Fibroblast of skin of left quadriceps (primary cell): ENCODE measurements at places on chromosomes 3 and 15.
A peak's percentile ranks its signal among the peaks of the same experiment; 100 is the strongest.

- no peak for DNase-seq
These were observed 1398.6 kb upstream of the ALCAM start for GRCh38 chr3:103968131-103968530.

GRCh38 chr15:29693225-29693624 lies 129.0 kb downstream of the TJP1 start:
- no peak for DNase-seq

DNA sequence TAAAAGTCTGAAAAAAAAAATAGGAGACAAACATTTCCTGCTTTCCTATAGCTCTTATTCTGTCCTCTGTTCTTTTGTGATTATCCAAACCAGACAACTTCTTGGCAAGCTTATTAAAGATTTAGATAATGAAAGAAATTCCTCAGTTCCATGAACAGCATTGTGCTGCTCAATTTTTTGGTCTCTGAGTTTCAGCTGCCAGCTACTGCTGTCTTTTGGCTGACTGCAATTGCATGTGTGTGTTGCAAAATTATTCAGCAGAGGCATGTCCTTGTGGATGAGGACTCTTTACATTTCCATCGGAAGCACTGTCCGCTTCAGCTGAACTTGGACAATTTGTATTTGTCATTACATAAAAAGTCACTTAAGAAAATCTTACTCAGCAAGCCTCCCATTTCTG lies 397.3 kb upstream of the RASGRP1 start:
- DNase-seq = no peak

GRCh38 chr15:48765022-48765421 lies 45.8 kb downstream of the CEP152 start:
- no peak for DNase-seq

- no peak for DNase-seq
These were observed 325.5 kb downstream of the RYR3 start for GRCh38 chr15:33636234-33636633.

DNA sequence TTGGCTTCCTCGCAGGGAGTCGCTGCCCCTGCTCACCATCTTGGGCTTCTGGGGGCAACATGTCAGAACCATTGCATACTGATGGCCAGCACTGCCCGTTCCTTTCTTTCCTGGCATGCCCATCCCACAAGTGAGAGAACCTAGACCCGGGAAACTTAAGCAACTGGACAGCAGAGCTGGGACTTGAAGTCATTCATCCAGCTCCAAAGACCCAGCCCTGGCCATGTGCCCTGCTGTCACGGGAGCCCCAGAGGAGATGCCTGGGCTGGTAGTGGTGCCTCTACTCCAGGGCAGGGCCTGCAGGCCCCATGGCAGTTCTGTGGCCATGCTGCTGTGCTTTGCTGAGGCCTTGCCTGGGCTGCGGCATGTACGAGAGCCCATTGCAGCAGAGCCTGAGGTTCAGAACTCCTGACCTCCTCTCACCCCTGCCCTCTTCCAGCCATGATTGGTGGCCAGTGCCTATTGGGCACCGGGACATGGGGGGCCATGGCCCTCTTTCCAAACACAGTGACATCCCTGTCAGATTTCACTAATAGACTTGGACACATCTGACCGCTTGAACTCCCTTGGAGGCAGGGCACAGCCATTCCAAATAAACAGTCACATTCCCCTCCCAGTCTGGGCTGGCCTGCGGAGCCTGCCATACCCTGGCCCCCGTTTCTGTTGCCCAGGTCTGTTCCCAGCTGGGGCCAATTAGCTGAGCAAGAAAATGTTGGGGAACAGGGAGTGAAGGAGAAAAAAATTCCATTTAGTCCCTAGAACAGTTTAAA lies 115.9 kb downstream of the EEFSEC start:
- no peak for DNase-seq

- no peak for DNase-seq
These were observed 53.9 kb downstream of the ACAD9 start for GRCh38 chr3:128933213-128933921.

DNA sequence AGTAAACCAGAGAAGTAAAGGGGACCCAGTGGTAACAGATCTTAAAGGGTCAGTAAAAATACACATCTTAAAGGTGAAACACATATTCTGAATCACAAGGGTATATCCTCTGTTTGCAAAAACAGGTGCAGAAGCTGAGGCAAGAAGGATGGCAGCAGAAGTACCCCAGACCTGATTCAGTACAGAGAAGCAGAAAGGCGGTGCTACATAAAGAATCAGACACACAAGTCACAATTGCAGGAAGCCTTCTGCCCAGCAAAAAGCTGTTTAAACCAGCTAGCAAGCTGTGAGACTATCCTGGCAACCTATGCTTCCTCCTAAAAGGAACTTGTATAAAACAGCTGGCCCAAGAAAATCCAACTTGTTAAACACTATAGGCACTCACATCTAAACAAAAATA lies 49.4 kb downstream of the ZNF280D start:
- no peak for DNase-seq

DNA sequence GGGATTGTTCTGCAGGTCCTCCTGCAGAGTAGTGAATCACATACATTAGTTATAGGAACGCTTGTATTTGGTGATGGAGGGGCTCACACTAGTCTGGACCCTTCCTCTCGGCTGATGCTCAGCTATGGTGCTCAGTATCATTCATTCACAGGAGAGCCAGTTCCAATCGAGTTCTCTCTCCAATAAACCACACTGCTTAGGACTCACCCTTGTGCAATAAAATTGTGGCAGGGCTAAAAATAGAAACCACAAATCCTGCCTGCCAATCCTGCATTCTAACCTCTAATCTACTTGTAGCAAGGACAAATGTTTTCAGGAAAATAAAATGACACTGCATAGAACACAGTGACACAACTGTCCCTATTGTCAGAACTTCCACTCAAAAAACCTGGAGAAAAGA lies 138.4 kb upstream of the TBL1XR1 start:
- DNase-seq = no peak

- no peak for DNase-seq
These were observed 2.2 kb upstream of the ITIH1 start for GRCh38 chr3:52774901-52775864.

GRCh38 chr3:160569894-160570652 lies 4.7 kb upstream of the KPNA4 start:
- no peak for DNase-seq

GRCh38 chr15:48507416-48508065 lies 138.0 kb downstream of the FBN1 start:
- DNase-seq = peak; percentile 24

DNA sequence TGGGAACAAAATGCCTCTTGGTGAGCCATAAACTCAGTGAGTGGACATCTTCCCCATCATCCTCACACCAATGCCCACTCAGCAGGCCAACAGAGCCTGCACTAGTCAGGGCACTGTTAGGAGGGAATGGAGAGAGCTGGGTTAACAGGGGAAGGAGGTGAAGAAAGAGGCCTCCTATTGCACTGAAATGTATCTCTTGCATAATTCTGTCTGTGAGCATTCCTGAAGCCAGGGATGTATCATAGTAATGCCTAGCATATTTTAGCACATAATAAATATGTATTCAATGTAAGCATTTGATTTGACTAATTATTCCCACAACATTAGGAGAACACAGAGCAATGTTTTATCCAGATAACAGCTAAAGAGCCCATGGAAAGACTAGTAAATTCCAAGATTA lies 81.2 kb downstream of the ANO10 start:
- peak; percentile 41 for DNase-seq

DNA sequence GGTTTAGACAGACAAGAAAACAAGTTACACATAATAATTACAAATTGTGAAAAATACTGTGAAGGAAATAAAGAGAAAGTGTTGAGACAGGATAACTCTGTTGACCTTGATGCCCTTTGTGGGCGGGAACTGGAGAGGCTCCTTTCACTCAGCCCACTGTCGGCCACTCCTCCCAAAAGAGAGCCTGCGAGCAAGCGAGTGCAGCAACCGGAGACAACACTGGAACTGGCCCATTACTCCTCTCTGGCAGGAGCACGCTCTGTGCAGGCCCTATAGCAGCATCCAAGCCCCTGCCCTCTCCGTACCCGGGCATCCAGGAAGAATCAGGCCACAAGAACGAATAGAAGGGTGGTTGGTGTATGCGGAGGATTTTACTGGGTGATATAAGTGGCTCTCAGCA lies 16.2 kb upstream of the DUT start:
- DNase-seq = no peak

- DNase-seq = no peak
These were observed 147.6 kb downstream of the DNAJB8 start for GRCh38 chr3:128319107-128319506.

DNA sequence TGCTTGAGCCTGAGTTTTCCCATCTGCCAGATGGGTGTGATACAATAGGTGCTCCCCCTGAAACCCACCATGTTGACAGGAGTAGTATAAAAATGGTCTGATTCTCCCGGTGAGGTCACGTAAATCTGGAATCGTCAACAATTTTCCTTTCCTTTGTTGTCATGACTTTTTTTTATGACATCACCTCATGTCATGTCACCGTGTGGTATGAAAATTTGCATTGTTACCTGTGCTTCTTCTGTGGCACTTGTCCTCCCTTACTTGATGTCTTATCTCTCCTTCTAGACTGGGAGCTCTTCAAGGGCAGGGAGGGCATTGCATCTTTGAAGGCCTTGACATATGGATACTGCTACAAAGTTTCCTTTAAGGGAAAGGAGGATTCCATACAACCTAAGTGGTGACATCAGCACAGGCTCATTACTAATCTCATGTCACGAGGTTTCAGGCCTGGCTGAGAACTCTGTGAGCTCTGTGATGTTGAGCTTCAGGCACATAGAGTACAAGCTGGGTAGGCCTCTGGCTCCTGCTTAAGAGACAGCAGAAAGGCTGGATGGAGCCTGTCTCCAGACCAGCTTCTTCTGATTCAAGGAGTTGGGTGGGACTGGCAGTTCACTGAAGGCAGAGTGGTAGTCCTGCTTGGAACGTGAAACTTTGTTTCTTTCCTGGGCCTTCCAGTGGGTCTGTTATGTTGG lies 66.3 kb downstream of the LPP start:
- DNase-seq = no peak

GRCh38 chr15:93274257-93274656 lies 185.2 kb upstream of the RGMA start:
- DNase-seq = no peak

GRCh38 chr3:4943549-4943948 lies 35.7 kb upstream of the BHLHE40 start:
- DNase-seq = no peak

DNA sequence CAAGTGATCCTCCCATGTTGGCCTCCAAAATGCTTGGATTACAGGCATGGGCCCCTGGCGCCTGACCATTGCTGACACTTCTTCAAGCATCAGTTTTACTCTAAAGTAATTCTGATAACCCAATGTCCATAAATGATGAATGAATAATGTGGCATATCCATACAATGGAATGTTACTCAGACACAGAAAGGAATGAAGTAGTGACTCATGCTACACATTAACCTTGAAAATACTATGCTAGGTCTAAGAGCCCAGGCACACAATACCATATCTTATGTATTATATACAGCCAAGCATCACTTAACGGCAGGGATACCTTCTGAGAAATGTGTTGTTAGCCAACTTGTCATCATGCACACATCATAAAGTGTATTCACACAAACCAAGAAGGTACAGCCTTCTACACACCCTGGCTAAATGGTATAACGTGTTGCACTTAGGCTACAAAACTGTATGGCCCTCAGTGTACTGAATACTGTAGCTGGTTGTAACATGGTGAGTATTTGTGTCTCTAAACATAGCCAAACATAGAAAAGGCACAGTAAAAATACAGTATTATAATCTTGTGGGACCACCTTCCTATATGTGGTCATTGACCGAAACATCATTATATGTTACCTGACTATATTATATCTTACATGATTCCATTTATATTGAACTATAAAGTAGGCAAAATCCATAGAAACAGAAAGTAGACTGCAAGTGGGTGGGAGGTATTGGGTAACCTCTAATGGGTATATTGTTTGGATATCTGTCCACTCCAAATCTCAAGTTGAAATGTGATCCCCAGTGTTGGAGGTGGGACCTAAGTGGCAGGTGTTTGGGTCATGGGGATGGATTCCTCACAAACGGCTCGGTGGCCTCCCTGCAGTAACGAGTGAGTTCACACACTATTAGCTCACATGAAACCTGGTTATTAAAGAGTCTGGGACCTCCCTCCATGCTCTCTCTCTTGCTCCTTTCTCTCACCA lies 31.4 kb downstream of the MKRN2 start:
- peak; percentile 32 for DNase-seq

- DNase-seq = no peak
These were observed 49.9 kb downstream of the TSC22D2 start for GRCh38 chr3:150458001-150458400.

DNA sequence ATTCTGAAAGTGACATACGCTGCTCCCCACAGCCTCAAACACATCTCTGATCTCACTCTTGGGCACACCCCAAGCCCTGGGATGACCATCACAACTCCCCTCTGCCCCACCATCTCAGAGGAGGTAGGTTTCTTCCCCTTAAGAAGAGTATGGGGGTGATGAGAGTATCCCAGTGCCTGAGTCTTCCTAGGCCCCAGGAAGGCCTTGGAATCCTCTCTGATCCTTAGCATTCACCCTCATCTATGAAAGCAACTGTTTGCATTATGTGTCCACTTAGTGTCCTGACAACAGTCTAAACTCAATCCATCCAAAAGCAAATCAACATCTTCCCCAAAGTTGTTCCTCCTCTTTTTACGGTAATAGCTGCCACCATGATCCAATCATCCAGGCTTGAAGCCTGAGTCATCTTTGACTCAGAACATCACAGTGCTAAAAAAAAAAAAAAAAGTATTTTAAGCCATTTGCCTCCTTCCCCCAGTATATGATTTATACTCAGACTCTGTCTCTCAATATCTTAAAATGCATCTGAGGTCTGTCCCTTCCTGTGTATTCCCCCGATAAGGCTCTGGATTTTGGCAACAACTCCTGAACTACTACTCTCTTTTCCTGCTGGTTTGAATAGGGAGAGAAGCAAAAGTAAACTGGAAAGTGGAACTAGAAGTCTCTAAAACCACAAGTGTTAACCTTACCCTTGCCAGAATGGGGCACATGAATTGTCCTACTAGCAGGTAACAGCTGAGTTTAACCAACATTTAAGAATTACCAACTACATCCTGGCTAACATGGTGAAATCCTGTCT lies 22.5 kb downstream of the POPDC2 start:
- peak; percentile 84 for DNase-seq

DNA sequence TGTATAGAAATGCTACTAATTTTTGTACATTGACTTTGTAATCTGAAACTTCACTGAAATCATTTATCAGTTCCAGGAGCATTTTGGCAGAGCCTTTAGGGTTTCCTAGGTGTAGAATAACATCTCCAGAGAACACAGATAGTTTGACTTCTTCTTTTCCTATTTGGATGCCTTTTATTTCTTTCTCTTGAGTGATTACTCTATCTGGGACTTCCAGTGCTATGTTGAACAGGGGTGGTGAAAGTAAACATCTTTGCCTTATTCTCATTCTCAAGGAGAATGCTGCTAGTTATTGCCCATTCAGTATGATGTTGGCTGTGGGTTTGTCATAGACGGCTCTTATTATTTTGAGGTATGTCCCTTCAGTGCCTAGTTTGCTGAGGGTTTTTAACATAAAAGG lies 697.9 kb upstream of the ROBO1 start:
- no peak for DNase-seq

DNA sequence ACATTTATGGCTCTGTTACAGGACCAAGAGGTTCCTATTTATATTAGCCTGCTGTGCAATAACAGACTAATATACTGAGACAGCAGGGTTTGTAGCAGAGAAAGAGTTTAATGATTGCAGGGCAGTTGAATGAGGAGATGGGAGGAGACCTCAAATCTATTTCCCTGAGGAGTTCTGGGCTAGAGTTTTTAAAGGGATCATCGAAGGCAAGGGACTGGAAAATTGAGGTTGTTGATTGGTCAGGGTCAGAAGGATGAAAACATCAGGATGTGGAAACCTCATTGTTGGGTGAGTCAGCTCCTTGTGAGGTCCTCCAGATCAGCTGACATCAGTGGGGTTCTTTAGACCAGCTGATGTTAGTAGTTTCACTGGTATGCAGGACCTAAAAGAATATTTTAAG lies 60.6 kb upstream of the GOLGA8B start:
- peak; percentile 18 for DNase-seq
